ENCODE measurements at places on chromosomes 3 and 15.

GRCh38 chr3:189748046-189748445 is 116.9 kb downstream of the TP63 start:
- DNase-seq = no peak

- DNase-seq = no peak
Measured at GRCh38 chr3:153095441-153095840, 66.6 kb upstream of the RAP2B start.

- peak; percentile 22 for DNase-seq
Measured at GRCh38 chr15:64067564-64068030, 21.3 kb upstream of the DAPK2 start.

GRCh38 chr15:82139823-82140268 is 94.0 kb upstream of the MEX3B start:
- no peak for DNase-seq

DNA sequence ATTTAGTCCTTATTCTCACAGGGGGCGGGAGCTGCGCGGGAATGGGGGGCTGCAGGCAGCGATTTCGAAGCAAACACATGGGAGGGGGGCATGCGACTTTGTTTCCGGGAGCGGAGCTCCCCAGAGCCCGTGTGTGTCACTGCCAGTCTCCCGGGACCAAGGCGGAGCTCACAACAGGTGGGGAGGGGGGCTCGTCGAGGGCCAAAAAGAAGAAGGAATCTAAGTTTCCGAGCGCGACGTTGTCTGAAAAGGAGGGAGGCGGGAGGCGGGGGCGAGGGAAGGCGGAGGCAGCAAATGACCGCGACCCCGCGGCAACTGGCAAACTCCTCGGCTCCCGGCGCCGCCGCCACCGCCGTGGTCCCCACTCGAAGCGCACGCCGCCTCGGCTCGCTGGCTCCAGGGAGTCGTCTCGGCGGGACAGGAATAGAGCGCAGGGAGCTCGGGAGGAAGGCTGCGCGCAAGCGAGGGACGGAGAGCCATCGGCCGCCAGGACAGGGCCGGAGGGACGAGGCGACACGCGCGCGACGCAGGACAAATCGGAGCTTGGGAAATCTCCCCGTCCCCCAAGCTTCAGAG is 1.4 kb downstream of the FOXP1 start:
- peak; percentile 37 for DNase-seq

DNA sequence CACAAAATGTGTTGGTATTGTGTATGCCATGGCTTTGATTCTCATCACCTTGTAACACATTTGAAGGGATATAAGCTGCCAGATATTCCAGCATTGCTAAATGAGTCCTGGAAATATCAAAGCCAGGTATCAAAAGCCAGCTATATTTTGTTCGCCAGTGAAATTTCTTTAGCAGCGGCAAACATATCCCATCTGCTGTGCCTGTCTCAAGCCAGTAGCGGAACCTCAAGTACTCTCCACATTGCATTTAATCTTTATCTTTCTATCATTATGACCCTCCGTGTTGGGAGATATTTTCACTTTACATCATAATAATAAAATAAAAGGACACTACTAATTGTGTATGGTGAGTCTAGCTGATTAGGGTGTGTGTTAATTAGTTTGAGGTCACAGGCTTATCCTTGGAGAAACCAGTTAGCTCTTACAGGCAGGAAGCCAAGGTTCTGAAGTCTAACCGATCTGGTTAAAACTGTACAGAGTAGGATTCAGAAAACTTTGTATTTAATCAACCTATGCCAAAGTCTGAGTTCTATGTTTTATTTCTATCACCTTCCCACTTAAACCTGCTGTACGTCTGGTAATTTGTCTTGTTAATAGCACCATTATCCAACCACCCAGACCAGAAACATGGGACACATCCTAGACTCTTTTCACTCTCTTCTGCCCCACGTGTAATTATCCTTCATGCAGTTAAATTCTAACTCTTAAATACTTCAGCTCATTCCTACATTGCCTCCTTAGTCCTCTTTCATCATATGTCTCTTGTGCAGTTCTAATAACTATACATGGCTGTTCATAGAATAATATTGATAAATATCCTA is 14.5 kb downstream of the TIPARP start:
- DNase-seq = no peak

GRCh38 chr15:48520376-48521155 is 124.9 kb downstream of the FBN1 start:
- DNase-seq = no peak

DNA sequence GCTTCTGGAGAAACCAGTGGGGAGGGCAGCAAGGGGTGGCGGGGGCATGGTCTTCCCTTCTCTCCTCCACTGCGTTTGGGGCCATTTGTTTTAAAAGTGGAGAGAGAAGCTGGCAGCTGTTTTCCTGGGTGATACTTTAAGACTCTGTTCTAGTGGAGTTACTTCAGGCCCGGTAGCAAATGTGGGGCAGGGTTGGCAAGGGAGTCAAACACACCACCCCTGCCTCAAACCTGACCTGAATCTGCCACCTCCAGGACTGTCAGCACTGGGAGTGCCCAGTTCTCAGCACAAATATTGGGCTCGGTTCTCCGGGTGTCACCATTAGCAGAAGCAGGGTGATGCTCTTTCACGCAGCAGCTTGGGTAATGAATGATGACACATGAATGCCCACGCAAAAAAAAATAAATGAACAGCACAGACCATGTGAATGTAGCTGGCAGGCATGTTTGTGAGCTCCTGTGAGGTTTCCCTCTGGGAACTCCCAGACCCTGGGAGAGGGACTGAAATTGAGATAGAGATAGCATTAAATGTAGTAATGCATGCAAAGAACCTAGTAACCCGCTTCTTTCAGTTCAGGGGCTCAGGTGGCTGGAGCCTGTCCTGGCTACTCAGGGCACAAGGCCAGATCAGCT is 424.0 kb downstream of the MCTP2 start:
- DNase-seq = no peak

DNA sequence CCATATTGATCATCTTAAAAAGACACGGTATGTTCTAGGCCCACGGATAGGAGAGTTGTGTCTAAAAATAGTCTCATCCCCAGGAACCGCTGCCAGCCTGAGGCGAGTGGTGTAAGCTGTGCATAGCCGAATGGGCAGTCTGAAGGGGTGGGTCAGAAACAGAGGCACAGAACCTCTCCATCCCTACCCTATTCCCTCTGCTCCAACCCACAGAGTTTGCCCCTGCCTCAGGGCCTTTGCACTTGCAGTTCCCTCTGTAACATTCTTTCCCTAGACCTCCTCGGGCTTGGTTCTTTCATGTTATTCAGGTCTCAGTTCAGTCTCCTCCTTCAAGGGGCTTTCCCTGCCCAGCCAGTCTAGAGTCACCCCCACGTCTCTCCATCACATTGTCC is 4.8 kb downstream of the SCN5A start:
- no peak for DNase-seq

DNA sequence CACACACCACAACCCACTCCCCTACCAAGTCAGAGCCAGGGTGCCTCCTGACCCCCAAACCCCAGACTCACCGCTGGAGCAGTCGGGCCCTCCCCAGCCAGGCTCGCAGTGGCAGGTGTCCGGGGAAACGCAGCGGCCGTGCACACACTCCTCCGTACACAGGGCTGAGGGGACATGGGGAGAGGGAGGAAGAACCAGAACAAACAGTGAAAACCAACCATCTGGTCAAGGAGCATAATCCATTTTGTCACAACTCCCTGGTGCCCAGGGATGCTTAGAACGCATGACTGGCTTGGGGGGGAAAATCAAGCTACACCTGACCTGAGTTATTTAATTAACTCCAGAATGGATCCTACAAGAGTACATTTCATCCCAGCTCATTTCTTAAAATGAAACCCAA is 159.2 kb downstream of the MEGF11 start:
- DNase-seq = no peak

GRCh38 chr3:44111482-44111881 is 130.2 kb upstream of the TOPAZ1 start:
- no peak for DNase-seq

DNA sequence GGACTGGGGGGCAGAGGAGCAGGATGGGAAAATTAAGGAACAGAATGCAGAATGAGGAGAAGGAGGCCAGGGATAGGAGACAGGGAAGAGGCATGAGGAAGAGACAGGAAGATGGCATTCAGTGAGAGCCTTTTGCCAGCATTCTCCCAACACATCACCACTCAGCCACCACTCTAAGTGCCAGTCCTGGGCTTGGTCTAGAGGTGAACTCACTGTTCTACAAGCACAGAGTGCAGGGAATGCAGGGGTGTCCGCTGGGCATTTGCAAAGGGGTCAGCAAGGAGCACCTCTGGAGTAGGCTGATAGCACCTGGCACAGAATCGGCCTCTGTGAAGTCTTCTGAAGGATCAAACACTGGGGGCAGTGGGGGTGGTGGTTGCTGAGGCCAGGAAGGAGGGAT is 14.6 kb upstream of the IGDCC3 start:
- no peak for DNase-seq

DNA sequence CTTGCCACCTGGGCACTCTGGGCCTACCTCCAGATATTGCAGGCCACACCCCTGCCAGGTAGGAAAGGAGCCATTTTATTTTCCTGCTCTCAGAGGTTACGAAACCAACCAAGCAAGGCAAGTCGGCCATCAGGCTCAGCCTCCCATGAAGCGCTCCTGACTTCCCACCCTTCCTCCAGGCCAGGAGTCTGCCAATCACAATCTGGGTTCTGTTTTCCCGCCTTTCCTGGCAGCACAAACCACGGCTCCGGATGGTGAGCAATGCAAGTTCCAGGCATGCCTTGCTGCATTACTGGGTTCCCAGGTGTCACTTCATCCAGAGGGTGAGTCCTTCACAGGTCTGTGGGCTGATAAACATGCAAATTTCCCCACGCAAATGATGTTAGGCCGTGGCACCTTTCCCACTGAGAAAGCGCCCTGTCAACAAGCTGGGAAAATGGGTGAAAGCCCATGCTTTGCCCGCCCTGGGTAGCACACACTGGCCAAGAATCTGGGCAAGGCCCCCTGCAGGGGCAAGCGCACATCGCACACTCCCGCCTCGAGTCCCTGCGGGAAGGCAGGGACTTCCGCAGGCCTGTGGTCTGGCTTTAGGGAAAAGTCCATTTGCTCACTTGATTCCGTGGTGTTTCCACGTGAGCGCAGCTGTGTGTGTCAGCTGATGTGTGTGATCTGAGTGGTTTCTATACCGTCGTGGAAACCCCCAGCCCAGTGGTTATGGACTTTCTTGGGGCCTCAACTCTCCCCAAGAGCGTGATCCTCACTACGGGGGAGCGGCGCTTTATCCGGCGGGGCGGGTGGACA is 61.6 kb upstream of the RYK start:
- DNase-seq = no peak

DNA sequence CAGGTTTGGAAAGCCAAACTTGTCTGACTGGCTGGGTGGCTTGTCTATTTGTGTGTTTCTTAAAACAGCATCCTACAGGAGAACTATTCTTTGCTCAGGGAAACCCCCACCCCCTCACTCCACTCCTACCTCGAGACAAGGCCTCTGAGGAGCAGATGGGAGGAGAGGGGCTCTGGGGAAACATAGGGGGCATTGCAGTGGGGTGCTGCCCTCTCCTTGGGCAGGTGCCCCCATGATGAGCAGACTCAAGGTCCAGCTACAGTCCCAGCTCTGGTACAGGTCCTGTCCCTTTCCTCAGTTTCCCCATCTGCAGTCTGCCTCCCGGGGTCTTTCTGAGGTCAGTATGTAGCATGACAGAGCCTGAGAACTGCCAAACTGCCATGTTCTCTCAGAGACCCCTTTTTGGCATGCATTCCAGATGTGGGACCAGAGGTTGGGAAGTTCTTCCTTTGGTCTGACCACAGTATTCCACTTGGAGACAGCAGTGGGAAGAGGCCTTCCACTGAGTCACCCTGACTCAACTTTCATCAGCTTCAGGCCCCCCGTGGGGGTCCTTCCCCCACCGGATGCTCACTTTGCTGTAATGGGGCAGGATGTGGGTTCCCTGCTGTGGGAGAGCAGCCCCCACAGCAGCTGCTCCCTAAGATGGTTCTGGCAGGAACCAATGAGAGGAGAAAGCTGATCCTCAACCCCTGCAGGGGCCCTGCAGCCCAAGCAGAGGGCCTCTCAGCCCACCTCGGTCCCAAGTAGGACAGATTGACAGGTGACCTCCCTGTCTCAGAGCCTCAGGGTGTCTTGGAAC is 32.3 kb upstream of the CYP11A1 start:
- no peak for DNase-seq

- DNase-seq = no peak
Measured at GRCh38 chr3:87833039-87833377, 225.8 kb downstream of the CGGBP1 start.

- no peak for DNase-seq
Measured at GRCh38 chr15:48501208-48501607, 144.3 kb downstream of the FBN1 start.

- DNase-seq = no peak
Measured at GRCh38 chr3:173913397-173913796, 515.9 kb downstream of the NLGN1 start.

Data from NCI-H187 (cell line).